ENCODE measurements at places on chromosomes 1 and 21.

- no peak for DNase-seq
Measured at GRCh38 chr1:15948595-15949452, 27.1 kb downstream of the ZBTB17 start.

DNA sequence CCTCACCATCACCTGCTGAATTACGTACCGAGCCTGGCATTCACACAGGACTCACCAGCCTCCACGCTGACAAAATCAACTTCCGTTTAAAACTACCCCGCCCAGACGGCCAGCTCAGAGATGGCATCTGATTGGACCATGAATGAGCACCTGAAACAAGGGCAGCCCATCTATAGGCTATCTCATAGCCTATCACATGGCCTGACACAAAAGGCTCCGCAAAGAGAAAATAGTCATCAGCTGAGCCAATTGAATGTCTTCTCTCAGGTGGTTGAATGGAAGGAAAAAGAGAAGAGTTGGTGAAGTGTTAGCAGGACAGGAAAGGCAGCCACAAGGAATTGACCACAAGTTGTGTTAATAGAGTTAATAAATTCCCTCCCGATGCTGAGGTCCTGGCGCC lies 50.6 kb upstream of the ZC3H12A start:
- no peak for DNase-seq

DNA sequence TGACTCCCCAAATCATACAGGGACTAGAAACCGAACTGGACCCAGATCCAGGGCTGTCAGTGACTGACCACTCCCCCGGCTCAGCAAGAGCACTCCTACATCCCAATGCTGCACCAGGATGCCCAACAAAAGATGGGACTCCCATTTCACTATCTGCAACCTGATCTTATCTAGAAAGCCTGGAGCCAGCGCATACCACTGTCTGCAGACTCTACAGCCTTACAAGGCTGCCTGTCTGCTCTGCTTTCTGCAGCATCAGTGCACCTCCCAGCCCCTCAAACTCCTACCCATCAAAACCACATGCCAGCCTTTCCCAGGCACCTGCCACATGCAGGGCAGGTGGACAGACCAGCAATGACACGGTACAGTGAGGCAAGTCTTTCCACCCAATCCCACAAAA lies 52.2 kb downstream of the SSBP3 start:
- no peak for DNase-seq

DNA sequence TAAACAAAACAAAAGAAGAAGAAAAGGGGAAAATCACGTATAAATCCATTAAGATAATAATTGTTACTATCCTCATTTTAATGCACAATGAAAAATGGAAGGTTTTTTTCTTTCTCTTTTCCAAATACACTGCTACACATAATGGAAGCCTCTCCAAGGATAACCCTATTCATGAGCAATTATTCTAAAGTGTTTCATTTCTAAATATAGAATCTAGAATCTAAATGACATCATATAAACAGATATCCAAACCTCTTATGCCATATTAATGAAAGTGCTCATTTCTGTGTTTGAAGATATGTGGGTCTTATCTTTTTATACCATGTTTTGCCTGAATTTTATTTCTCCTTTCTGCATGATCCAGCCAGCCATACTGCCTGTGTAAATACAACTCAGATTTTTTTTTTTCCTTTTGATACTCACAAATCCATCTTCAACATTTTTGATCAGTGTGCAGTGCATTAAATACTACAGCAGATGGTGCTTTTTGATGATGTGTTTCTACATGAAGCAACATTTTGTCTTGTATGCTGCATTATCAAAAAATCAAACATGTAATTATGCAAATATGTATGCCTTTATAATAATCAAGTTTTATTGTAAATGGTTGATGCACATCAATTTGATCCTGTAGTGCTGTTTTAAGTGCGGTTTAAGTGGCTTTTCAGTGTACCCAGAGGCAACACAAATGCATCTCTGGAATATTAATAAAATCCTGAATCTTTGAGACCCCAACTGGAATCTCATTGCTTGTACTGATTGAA lies 625.6 kb upstream of the PTBP2 start:
- no peak for DNase-seq

DNA sequence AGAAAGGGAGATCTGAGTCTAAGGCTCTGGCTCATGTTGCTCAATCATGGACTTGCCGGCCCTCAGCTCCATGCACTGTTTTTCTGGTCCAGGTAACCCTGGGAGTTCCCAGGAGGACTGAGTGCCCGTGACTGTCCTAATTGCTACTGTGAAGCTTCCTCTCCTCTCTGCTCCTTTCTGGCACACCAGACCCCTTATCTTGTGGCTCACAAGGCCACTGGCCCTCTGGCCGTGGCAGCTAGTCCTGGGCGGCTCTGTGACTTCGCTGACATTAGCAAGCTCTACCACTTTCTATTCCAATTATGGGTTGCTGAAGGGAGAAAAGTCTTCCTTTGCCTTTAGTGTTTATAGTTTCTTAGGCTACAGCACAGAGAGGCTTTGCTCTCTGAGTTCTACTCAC lies 380.2 kb downstream of the RWDD3 start:
- DNase-seq, result no peak

DNA sequence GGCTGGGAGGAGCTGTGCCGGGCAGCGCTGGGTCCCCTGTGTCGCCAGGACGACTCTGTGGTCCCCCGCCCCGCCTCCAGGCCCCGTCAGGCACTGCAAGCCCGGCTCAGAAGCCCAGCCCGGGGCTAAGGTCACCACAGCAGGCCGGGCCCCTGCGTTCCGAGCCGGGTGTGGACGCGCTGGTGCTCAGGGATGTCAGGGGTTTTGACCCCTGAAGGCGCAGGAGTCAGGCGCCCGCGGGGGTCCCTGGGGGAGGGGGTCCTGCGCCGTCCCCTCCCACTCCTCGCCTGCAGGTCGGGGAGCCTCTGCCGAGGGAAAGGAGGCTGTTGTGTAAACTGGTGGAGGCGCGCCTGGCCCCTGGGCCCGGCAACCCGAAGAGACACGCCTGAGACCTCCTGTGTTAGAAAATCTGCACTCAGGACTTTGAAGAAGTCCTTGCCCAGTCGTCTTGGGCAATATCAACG lies 23.7 kb upstream of the TMEM54 start:
- DNase-seq, result no peak

- DNase-seq, result no peak
Measured at GRCh38 chr21:24278711-24279110, 1328.6 kb downstream of the MRPL39 start.

DNA sequence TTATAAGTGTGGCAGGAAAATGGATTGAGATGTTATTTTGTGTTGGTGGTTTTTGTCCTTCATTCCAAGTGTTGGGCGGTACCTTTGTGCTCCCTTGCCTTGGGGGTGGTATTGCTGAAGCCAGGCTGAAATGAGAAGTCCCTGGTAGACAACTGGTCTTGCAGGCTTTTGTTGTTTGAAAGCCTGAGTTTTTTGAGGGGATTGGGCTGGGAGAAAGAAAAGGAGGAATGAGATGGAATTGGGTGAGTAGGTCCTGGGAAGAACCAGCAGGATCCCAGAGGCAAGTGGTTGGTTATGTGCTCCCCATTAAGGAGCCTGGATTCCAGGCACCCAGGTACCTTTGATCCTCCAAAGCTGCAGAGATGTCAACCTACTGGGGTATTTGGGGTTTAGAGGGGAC lies 93.7 kb upstream of the SLC2A1 start:
- DNase-seq, result no peak

DNA sequence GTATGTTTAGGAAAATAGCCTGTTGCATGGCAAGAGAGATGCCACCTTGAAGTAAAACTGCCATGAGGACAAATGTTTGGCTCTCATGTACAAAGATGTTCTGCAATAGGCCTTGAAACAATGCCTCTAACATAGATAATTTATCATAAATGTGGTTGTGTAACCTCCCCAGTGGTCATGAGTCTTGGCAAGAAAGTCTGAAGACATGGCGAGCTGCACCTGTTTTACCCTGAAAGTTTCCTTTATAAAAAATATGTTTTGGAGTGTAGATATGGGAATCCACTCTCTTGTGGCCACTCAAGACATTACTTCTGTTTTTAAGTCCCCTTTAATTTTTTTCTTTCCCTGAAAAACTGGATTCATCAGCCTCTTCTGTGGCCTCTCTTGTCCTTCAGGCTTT lies 2217.1 kb downstream of the NCAM2 start:
- DNase-seq, result no peak

GRCh38 chr1:146010126-146010738 lies 11.3 kb downstream of the HJV start:
- no peak for DNase-seq

- DNase-seq, result no peak
Measured at GRCh38 chr1:201391651-201392511, 7.2 kb downstream of the LAD1 start.

- DNase-seq, result no peak
Measured at GRCh38 chr1:70247768-70248167, 26.6 kb downstream of the SRSF11 start.

Data from activated effector memory CD4-positive, alpha-beta T cell treated with Interleukin-2 at 50 U/mL for 16 hours (primary cell).